H4 (cell line): ENCODE measurements at places on chromosomes 16 and 17. TPM values are rescaled to one million over a fixed set of nuclear protein-coding genes. Genes with fewer than 3 reads are reported as not detected.

SULT1A4 gene
- total RNA-seq, result 2.5 and 5.4 TPM in 2 replicates

DNA sequence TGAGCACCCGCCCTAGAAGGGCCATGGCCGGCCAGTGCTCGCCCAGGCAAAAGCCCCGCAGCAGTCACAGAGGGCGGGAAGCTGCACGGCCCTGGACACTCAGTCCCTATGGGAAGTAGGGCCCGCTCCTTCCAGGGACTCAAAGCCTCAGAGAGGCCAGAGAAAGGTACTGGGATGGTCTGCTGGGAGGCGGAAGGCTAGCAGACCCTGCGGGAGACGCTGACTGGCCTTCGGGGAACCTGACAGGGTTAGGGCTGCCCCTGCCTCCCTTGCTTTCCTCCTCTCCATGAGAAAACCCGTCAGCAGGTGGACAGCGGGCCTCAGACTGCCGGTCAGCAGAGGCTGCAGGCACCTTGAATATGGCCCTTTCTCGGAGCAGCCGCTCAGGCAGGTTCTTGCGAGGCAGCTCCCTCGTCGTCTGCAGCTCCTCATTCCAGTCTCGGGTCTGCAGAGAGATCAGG lies 11.5 kb downstream of the CLUH start:
- DNase-seq, result no peak

DNA sequence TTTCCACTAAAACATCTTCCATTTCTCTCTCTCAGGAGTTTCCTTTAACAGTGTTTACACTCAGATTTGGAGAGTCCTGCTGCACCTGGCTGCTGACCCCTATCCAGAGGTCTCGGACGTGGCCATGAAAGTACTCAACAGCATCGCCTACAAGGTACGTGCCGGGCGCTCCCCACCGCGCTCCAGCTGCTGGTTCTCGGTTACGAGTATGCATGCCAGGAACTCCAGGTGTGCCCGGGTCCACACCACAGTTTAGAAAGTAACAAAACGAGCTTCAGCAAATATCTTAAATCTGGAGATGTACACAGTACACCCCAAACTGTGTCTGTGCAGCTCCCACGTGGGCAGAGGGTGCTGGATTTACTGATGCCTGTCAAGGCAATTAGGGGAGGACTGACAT lies 82.9 kb upstream of the CHMP6 start:
- DNase-seq, result no peak

SLC52A1 gene
- not detected in 2 replicates for total RNA-seq

GRCh38 chr17:14582996-14583395 lies 282.1 kb downstream of the HS3ST3B1 start:
- DNase-seq, result no peak

DNA sequence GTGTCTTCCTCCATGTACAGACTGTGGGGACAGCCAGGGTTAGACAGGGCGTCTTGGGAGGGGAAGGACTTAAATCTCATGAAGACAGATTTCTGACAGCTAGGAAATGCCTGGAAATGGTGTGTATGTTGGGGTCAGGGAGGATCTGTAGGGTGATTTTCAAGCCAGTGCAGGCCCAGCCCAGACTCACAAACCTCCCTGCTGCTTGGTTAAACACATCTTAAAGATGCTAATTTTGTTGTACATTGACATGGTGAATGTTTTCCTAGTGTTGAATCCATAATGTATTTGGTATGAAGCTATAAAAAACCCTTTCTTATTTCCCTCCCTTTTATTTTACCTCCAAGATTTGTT lies 238.3 kb downstream of the CCDC182 start:
- no peak for DNase-seq

TBC1D3K gene
- not detected in 2 replicates for total RNA-seq

CMTM2 gene
- total RNA-seq, result not detected in 2 replicates

ROGDI gene
- 14.7 and 17.1 TPM in 2 replicates for total RNA-seq

DNA sequence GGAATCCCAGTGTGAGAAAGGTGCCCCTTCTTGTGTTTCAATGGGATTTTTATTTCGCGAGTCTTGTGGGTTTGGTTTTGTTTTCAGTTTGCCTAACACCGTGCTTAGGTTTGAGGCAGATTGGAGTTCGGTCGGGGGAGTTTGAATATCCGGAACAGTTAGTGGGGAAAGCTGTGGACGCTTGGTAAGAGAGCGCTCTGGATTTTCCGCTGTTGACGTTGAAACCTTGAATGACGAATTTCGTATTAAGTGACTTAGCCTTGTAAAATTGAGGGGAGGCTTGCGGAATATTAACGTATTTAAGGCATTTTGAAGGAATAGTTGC lies 567 bp downstream of the UBB start:
- no peak for DNase-seq
